M059J (cell line): ENCODE measurements at places on chromosomes 5 and 9.
A peak's percentile ranks its signal among the peaks of the same experiment; 100 is the strongest.

DNA sequence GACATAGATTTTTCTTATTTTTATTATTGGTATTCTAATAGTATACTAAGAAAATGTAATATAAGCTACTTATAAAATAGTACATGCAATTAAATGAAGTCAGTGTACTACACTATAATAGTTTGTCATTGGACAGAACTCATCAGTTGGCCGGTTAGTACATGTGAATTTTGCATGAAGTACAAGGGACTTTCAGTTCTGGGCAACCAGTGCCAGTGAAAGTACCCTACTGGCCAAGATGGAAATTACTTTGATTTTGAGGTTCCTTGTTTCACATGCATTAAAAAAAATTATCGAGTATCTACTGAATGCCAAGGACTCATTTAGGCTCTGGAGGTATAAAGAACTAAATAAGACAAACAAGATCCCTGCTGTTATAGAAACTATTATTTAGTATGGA, 213.4 kb upstream of the ELL2 start:
- DNase-seq, result peak; percentile 60

DNA sequence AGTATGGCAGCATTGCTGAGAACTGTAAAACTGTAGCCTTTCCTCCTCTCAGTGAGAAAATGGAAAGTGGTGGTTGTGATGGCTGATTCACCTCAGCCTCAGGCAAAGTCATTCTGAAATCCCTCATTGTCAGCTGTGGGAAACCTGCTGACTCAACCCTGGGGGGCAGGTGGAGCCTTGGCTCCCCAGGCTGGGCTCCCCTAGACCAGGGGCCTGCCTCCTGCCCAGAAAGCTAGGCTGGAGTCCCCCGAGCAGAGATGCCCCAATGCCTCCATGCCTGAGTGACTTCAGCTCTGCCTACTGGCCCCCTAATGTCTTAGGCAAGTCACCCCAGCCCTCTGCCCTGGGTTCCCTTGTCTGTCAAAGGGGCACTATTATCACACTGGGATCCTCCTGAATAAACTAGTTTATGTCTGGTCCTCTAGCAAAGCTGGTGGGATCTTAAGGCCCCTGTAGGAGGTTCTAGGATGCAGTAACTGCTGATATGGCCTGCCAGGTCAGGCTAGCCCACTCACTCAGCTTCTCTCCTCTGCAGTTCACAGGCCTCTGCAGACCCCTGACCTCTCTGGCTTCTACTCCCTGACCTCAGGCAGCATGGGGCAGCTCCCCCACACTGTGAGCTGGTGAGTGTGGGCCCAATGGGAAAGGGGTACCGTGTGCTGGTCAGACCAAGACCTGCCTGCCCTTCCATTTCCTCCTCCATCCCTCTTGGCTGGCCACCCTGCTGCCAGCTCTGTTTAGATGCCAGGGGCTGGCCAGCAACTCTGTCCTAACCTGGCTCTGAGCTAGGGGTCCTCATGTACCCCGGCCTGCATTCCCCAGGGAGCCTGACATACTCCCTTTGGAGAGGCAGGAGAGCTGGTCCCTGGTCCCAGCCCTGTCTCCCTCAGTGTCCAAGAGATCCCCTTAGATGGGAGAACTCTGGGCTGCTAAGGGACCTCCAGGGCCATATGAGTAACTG, 24.2 kb downstream of the TCF7 start:
- peak; percentile 95 for DNase-seq

DNA sequence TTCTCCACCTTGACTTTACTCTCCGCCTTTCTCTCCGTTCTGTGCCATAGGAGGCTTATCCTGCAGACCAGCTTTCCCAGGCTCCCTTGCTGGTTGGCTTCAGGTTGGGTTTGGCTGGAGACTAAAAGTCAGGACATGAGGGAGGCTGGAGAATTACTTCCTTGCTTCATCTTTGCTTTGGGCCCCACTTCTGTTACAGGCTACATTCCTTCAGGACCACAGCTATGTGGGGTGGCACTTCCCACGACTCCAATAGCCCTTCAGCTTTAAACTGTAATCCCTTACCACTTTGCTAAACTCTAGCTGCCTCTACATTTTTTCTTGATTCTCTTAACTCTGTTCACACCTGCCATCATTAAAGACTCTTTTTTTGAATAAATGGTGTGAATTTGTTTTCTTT, 186.7 kb upstream of the NR4A3 start:
- peak; percentile 54 for DNase-seq

GRCh38 chr5:119071561-119071995, 691 bp downstream of the DMXL1 start:
- DNase-seq, result no peak

DNA sequence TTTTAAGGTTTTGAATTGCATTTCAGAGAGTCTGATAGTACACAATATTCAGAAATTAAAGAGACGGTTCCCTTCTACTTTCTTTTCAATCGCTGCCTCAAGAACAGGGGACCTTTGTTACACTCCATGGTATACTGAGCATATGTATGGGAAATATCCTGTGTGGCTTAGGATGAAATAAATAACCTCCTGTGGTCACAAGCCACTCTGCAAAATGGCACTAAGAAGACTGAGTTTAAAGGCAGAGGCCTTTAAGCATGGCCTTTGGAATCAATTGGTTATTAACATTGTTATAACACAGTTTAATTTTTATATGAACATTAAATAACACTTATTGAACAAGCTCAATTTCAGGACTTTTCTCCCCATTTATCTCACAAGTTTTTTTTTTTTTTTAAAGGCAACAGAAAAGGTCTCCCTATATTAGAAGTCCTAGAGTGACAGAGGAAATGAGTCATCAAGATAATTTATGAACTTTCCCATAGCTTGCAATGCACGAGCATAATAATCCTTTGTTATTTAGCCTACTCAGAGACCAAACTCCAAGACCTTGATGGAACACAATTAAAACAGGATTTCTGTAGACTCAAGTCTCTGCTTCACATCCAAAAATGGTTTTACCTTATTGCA, 341.9 kb downstream of the TMEM167A start:
- DNase-seq, result peak; percentile 81

DNA sequence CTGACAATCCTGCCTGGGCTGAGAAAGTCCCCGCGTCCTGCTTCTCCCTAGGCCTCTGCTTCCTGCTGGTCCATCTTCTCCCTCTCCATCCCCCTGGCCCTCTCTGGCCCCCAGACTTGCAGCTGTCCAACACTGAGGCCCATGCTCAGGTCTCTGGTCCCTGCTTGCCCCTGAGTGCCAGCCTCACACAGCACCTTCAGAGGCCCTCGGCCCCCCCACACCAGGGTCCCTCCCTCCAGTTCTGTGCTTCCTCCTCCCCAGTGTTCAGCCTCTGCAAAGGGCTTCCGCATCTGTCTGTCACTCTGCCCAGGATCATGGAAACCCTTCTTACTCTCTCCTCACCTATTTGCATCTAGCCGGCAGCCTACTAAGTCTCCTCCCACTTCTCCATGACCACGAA, 62.4 kb upstream of the CTSL start:
- no peak for DNase-seq

GRCh38 chr9:14021871-14022525, 291.9 kb downstream of the NFIB start:
- DNase-seq, result peak; percentile 22

DNA sequence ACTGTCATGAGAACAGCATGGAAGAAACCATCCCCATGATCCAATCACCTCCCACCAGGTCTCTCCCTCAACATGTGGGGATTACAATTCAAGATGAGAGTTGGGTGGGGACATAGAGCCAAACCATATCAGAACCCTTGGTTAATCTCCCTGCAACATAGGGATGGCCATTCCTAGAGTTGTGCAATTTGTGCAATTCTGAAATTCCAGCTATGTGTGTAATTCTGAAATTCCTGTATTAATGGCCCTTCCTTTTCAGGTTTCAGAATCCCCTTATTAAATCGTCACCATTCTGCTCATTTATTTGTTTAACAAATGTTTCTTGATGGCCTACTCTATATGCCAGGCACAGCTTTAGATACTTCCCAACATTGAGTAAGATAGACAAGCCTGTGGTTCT, 282.6 kb downstream of the SMARCA2 start:
- no peak for DNase-seq

DNA sequence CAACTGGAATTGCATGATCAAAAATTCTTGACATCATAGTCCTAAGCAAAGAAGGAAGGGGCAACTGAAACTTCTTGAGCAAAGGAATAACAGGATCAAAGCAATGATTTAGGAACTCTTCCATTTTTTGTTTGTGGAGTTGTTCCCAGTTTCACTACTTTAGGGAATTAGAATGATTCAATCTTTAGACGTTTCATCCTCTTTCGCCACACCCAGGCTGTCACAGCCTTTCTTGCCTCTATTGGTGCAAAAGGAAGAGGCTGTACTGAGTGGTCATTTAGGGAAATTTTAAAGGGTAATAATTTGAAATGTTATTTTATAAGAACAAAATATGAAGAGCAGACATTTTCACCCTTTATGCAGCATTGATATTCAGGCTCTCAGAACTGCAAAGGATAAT, 1026.0 kb upstream of the ARRDC3 start:
- peak; percentile 18 for DNase-seq
